ENCODE measurements at places on chromosomes 3 and 15. TPM values are rescaled to one million over a fixed set of nuclear protein-coding genes. Genes with fewer than 3 reads are reported as not detected.

DNA sequence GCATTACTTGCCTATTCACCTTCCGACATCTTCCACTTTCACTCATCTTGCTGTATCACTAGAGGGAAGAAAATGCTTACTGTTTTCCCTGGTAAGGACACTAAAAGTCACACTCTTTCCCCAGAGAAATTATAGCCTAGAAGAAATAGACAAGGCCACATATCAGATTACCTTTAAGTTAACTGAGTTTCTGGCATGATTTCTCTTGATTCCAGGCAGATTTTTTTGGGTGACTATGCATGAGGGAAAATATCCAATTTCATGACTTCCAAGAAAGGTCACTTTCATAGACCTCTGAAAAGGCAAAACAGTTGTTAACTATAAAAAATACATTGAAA, 30.3 kb downstream of the TCF12 start:
- no peak overlapping the region for H3K4me3 ChIP-seq
- H3K27ac ChIP-seq = no peak overlapping the region
- peaks cover 17% of the 10 kb centered on the region for H3K36me3 ChIP-seq
- no peaks in the 10 kb centered on the region for H3K27me3 ChIP-seq

DNA sequence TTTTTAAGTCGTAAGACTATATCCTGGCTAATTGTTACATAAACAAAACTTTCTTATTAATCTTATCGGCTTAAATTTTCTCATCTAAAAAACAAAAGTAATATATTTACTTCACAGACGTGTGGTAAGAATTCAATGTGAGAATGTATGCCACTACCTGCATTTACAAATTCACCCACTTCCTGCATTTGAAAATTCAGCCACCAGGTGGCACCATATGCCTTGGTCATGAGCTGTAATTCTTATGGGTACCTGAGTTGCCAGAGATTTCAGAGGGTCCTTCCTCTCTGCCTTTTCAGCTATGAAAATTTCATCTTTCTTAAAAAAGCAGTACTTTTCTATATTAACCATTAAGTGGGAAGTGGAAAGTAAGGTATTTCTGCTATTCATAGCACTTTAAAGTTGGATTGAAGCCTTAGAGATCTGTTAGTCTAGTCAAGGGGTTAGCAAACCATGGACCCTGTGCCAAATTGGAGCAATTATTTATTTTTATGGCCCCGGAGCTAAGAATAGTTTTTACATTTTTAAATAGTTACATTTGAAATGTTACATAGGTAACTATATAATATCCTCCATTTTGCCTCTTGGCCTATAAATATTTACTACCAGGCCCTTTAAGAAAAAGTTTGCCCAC, 127.8 kb downstream of the HCN4 start:
- no peak overlapping the region for H3K4me3 ChIP-seq
- H3K4me1 ChIP-seq = no peaks in the 10 kb centered on the region
- no peaks in the 10 kb centered on the region for H3K36me3 ChIP-seq
- H3K27me3 ChIP-seq = no peaks in the 10 kb centered on the region

DNA sequence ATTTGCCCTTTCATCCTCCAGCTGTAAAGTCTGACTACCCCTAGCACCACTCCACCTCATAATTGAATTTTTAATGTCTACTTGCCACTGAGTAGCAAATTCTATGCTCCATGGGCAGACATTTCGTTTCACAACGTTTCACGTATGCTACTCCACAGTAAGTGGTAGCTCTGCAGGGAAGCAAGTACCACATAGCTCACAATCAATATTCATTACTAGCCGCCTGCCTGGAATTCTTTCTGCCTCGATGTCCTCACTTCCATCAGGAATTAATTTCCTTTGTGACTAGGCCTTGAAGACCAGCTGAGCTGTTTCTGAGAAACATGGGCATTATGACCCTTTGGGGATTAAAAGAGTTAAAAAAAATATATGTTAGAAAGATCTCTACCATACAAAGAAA, 15.3 kb downstream of the NPTN start:
- DNase-seq = no peak
- peaks cover 47% of the 10 kb centered on the region for H3K4me1 ChIP-seq
- H3K27me3 ChIP-seq = no peaks in the 10 kb centered on the region

DNA sequence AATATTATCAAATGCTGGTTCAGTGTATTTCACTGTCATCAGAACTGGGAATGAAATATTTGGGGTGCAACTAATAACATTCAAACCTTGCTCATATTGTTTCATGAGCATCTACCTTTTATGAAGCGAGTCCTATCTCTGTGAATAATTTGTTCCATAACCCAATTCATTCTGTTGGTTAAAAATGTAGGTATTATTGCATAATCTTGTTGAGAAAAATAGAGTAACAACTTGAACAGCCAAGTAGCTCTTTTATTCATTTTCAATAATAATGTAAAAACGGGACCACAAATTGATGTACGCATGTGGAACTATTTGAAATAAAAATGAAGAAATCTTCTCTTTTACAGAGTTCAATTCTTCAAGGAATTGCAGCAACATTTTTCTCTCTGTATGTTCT, 30.1 kb upstream of the TBC1D5 start:
- no peak for DNase-seq
- no peaks in the 10 kb centered on the region for H3K36me3 ChIP-seq
- no peaks in the 10 kb centered on the region for H3K27me3 ChIP-seq
- H3K4me3 ChIP-seq = no peak overlapping the region

DNA sequence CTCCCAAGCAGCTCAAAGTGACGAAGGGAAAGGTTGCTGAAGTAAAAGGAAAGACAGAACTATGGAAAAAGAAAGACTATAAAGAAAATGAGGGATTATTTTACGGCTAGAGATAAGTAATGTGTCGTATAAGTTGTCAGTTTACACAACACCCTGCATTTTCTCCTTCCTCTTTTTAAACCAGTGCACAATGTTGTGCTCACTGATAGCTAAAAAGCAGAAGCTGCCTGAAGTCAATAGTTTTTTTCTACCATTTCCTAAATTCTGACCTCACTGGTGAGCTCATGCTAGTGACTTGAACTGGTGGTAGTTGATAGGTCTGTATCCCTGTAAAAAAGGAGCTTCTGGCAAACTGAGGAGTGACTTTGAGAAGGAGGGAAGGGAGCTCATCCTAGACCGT, 368.6 kb upstream of the GBE1 start:
- H3K27ac ChIP-seq = no peak overlapping the region
- no peak for DNase-seq
- no peaks in the 10 kb centered on the region for H3K27me3 ChIP-seq
- no peak overlapping the region for H3K4me3 ChIP-seq
- no peaks in the 10 kb centered on the region for H3K4me1 ChIP-seq
- H3K36me3 ChIP-seq = no peaks in the 10 kb centered on the region

Gene FAM174B
- 11.0 TPM for total RNA-seq

Gene TMCO5A
- not detected for total RNA-seq

Gene DLEC1
- total RNA-seq = 6.9 TPM

All from tibial nerve (tissue), 4 donors.